ENCODE measurements at places on chromosomes 1 and 21.

GRCh38 chr1:167904652-167905130, 9.2 kb downstream of the ADCY10 start:
- DNase-seq, result no peak

DNA sequence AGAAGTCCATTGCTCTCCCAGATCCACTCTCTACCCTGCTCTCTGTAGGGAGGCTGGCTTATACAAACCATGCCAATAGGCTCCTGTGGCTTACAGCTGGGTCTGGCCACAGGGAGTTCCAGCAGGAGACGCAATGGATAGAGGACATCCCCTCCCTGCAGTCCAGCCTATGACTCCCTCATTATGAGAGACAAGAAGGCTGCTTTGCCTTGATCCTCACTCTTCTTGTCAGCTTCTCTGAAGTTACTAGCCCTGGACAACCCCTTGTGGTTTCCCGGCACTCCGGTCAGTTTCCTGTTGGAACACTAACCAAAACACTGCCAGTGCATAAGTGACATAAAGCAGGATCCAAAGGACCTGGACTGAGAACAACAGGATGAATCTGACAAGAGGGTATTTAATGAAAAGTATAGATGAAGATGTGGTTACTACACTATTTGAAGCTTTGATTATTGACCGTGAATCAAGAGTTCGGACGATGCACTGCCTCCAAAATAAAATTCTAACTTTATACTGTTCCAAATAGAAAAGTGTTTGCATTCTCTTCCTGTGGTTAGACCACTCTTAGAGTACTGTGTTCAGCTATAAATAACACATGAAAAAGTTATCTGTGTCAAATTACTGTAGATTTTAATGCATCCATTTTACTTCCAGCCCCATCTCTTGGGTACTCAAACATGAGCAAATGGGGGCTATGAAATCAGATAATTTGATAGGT, 32.7 kb upstream of the ZNF326 start:
- DNase-seq, result no peak

DNA sequence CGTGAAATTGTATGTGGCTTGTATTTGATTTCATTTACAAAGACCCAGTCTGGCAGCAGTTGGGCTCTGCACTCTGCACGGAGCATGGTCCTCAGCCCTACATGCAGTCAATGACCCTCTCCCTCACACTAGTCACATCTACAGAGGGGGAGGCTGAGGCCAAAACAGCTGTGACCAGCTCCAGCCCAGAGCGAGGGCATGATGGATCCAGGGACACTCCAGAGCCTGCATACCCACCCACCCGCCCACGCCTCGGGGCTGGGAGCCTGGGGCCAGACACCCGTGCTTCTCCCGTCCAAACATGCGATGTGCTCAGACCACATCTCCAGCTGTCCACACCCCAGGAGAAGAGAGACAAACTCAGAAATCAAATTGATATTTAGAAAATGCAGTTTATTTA, 14.0 kb upstream of the PRDM16 start:
- no peak for DNase-seq

DNA sequence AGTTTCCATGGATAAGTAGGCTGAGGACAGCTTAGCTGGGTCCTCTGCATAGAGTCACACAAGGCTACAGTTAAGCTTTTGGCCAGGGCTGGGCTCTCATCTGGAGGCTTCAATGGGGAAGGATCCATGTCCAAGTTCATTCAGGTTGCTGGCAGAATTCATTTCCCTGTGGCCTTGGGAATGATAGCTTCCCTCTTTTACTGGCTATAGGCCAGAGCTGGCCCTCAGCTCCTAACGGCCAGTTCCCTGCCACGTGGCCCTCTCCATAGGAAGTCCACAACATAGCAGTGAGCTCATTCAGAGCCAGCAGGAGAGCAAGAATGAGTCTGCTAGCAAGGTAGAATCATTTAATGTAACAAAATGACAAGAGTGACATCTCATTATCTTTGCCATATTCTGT, 15.1 kb upstream of the PODN start:
- DNase-seq, result no peak

DNA sequence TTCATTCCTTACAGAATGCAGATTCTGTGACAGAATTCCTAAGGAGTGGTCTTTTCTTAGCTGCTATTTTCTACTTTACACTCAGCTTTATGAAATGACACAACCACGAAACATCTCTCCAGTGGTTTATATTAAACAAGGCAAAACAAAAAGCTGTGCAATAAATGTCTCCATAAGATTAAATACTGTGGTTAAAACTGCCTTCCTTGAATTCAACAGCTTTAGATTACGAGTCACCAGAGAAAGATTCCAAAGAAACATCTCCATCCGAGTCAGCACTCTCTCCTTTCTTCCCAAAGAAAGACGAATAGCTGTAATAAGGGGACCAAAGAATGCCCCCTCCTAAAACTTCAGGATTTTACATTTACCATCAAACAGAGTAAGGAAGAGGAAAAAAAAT, 4.6 kb upstream of the C1orf87 start:
- no peak for DNase-seq

DNA sequence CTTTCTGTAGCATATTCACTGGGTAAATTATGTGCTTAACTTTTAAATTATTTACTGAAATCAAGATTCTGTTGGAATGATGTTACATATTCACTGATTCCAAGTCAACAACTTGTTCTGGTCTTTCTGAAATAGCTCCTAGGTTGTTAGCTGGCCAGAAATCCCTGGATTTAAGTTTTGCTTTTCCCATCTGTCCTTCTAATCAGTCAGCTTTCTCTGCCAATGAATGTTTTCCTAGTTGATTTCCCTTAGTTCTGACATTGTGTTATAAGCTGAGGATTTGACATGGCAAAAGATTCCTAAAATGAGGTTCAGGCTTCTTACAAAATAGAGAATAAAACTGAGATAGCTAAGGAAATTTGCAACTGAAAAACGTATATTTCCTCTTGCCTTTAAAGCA, 1479.6 kb downstream of the MRPL39 start:
- DNase-seq, result no peak

- DNase-seq, result no peak
These were observed 6.4 kb upstream of the C1orf21 start for GRCh38 chr1:184380468-184380867.

DNA sequence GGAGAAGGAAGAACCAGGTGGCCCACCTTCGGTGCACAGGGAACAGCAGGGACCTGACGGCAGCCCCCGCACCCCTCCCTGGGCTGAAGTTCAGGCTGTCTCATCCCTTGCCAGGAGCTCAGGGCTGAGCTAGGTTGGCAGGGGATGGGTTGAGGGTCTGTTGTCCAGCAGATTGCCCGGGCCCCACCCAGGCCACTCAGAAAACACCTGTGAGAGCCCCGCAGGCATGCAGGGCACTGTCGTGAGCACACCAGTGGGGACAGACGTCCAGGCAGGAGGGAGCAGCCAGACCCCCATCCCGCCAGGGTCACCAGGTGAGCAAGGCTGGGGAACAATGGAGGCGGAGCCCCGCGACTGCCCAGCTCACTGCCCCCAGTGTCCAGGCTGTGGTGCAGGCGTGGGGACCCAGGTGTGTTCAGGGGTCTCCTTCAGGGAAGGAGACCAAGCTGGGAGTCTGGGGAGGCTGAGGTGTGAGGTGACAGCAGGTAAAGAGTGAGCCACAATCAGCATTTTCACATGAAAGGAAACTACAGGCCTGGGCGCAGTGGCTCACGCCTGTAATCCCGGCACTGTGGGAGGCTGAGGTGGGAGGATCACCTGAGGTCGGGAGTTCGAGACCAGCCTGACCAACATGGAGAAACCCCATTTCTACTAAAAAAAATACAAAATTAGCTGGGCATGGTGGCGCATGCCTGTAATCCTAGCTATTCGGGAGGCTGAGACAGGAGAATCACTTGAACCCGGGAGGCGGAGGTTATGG, 9.4 kb upstream of the SAMD11 start:
- DNase-seq, result no peak

DNA sequence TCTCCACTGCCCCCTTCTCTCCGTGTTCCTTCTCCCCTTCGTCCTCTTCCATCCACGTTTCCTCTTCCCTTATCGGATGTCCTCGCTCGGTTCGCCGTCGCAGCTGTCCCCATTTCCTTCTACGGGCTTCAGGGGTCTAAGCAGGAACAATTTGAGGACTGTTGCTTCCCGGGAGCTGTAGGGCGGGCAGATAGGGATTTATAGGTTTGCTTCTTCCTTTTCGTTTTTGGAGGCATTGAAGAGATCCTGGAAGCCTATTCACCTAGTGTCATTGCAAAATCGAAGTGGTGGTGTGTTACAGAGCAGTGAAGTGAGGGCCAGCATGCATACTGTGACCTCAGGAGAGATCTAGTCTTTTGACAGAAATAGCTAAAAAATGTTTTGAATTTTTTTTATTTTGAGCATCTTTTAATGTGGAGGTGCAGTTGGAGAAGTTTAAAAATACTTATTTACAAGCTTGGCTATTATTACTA, 897 bp downstream of the ZYG11B start:
- DNase-seq, result peak; percentile 54

- no peak for DNase-seq
These were observed 837.9 kb upstream of the CXADR start for GRCh38 chr21:16674949-16675348.

DNA sequence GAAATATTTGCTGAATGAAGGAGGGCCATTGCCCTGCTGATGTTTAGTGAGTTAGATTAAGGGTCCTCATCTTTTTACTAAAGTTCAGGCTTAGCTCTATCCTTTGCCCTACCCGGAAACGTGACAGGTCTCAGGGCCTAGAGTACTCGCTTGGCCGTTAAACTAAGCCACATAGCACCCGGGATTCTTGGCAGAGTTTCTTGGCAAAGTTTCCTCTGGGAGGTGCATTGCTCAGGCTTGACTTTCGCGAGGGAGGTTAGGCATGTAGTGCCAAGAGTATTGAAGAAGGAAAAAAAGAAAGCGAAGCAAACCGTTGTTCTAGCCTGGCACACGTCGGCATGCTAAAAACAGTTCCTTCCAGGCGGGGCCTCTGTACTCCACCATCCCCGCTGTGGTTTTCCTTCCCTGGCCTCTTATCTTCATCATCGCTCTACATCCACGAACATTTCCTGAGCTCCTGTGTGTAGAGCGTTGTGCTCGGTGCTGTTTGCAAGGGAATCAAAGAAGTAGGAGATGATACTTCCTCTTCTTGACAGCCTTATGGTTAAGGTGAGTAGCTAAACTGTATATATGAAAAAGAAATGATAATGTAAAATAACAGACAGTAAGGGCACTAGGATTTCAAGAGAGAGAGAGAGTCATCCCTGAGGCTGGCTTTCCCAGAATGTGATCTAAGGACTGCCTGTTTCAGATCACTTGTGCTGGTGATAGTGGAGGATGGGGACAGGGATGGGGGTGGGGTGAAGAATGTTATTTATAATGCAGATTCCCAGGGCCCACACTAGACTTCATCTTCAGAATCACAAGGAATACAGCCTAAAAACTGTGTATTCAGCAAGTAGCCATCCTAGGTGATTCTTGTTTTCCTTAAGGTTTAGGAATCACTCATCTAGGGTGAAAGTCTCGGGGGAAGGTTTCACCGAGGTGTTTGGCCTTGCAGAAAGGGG, 18.8 kb downstream of the RNF220 start:
- DNase-seq, result no peak

- no peak for DNase-seq
These were observed 2.9 kb downstream of the JUN start for GRCh38 chr1:58780836-58781452.
